ENCODE measurements at places on chromosomes 16 and 17.

GRCh38 chr17:8345052-8345690 is 5.5 kb downstream of the ODF4 start:
- DNase-seq = no peak

- no peak for DNase-seq
Measured at GRCh38 chr16:62530426-62530825, 494.2 kb upstream of the CDH8 start.

GRCh38 chr16:85215478-85216118 is 103.3 kb upstream of the CIBAR2 start:
- DNase-seq = no peak

GRCh38 chr17:45312477-45313420 is 4.1 kb downstream of the MAP3K14 start:
- DNase-seq = no peak

DNA sequence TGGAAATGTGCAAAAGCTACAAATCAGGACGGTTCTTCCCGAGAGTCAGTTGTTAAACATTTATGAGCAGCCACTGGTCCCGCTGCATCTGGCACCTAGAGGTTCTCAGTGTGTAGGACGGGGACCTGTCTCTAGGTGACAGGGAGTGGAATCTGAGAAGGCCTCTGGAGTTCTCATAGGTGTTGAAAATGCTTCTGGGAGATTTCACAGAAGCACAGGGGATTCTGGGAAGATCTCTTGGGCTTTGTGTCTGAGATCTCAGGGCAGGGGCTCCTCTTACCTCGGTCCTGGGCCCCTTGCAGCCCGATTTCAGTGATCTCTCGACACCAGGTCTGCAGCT is 8.9 kb downstream of the ALOX15 start:
- no peak for DNase-seq

DNA sequence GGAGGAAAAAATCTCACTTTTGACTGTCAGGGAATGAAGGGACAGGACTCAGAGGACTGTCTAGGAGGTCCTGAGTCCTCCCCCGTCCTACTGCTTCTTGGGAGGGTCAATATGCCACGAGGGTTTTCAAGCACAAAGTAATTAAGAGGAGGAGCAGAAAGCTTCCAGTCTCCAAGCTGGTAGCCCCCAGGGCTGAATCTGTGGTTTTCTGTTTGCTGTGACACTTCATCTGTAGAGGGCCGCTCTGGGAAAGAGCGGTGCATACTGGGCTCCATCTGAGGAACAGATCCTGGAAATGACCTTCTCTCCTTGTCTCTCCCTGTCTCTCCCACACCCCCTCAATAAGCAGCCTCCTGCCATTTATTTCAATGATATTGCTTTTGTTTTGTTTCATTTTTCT is 180.1 kb upstream of the SDK2 start:
- no peak for DNase-seq

GRCh38 chr17:78842881-78843565 is 2.4 kb upstream of the USP36 start:
- DNase-seq = peak; percentile 38

Measured in fibroblast of skin of right biceps (primary cell).